Tibial nerve (tissue), 4 donors: ENCODE measurements at places on chromosomes 2 and 18. TPM values are rescaled to one million over a fixed set of nuclear protein-coding genes. Genes with fewer than 3 reads are reported as not detected.
A peak's percentile ranks its signal among the peaks of the same experiment; 100 is the strongest.

DNA sequence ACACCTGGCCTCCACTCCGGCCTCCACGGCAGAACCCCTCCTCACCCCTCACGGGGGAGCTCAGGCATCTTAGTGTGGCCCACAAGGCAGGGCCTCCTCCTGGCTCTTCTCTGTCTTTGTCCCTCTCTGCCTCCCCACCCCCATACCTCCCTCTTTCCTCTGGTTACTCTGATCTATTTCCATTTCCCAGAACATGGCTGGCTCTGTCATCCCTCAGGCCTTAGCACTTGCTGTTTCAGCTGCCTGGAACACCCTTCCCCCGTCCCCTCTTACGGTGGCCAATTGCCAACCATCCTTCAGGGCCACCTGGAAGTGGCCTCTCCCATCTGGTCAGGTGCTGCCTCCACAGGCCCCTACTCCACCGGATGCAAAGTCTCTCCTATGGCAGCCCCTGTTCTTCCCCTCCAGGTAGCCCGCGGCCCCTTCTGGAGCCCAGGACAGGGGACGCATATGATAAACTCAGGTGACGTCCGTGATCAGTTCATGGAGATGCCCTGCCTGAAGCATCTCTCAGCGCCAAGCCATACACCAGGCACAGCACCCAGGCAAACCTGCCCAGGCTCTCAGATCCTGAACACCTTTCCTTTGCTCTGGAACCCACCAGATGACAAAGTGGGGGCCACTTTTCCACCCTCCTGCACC, 3.6 kb upstream of the ECEL1 start:
- DNase-seq = no peak

DNA sequence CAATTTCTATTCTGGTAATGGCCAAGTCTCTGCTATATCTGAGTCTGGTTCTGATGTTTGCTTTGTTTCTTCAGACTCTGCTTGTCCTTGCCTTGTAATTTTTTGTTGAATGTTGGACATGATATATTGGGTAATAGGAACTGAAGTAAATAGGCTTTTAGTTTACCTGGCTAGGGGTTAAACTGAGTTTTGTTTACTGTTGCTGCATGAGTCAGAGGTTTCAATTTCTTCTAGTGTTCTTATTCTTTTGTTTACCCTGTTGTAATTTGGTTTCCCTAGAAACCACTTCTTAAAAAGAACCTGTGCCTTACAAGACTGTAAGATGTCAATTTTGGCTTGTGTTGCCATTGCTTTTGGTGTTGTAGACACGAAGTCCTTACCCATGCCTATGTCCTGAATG, 285.0 kb upstream of the KCNH7 start:
- no peak for DNase-seq

DNA sequence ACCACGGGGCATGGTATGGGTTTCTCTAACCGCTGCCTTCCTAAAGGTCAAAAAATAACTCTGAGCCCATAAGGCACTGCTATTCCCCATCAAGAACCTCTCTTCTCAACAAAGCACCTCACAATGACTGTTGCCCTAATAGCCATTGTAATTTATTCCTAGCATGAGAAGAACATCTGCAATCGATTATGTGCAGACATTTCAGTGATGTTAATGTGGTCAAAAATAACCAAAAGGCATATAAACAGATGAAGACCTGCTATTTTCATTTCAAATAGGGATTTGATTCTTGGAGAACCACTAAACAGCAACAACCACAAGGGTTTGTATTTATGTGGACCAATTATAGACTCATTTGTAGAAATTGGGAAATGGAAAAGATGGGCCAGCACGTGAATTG, 356.6 kb downstream of the FBXO15 start:
- no peak for DNase-seq

LONRF2 gene
- 10.5 TPM for total RNA-seq

CFAP210 gene
- not detected for total RNA-seq

DNA sequence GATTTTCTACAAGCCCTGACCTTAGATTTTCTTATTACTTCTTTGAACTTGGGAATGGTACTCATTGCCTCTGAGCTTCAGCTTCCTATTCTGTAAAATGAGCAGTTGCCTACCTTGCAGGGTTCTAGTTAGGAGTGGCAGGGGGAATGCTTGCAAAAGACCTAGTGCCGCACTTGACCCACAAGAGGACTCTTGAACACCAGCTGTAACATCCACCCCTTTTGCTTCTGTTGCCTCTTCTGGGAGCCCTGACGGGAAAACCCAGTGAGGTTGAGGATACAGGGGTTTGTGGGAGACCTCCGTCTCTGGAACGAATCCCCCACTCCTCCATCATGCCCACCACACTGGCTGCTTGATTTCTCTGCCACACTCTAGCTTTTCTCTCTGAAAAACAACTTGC, 27.1 kb upstream of the LBH start:
- no peak for DNase-seq

FNDC4 gene
- total RNA-seq = 10.6 TPM

GRCh38 chr2:64837925-64838641, 151.1 kb upstream of the SLC1A4 start:
- DNase-seq = no peak

DNA sequence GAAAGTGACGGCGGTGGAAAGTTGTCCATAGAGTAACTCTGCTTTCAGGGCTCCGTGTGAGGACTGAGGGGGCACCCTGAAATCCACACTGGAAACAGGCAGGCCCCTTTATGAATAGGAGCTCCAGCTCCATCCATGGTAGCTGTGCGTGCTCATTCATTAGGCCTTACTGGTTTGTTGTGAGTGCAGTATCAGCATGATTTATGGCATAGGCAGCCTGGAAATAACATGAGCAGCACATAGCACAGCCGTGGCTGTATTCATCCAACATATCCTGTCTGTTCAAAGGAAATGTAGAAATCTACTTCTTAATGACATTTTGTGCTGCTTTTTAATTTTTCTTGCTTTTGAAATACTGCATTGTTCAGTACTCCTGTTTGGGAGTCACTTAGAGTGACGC, 414.8 kb upstream of the RAB12 start:
- DNase-seq = no peak

IL1B gene
- total RNA-seq = 0.22 TPM

DNA sequence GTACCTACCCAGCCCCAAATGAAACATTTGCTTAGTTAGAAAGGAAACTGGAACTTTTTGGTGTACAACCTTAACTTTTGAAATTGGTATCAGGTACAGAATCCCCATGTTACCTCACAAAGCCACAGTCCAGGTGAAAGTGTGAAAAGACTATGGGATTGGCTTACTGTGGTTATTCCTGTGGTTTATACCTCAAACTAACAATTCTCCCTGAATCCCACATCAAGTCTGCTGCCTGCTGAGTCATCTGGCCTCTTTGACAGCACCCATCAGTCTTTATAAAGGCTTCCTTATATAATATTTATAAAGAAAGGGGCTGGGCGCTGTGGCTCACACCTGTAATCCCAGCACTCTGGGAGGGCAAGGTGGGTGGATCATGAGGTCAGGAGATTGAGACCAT, 164.6 kb downstream of the TMEM247 start:
- DNase-seq = no peak

GRCh38 chr2:675051-675450, 2.2 kb downstream of the TMEM18 start:
- DNase-seq = no peak

CYP26B1 gene
- total RNA-seq = 31.7 TPM

KIF1A gene
- total RNA-seq = 41.2 TPM

- DNase-seq = no peak
These were observed 23.1 kb downstream of the COL3A1 start for GRCh38 chr2:188997263-188997662.

GRCh38 chr2:233711312-233712008, 1.2 kb upstream of the UGT1A5 start:
- peak; percentile 60 for DNase-seq

CNGA3 gene
- 0.30 TPM for total RNA-seq

GRCh38 chr2:213279971-213280370, 4.3 kb upstream of the SPAG16 start:
- peak; percentile 21 for DNase-seq

GRCh38 chr18:48036226-48036625, 105.8 kb upstream of the SMAD2 start:
- no peak for DNase-seq

CHRNG gene
- not detected for total RNA-seq

MOCOS gene
- 6.9 TPM for total RNA-seq

SALL3 gene
- total RNA-seq = not detected

GRCh38 chr2:64362562-64363026, 91.4 kb upstream of the LGALSL start:
- no peak for DNase-seq

- DNase-seq = no peak
These were observed 338.0 kb upstream of the CNTNAP5 start for GRCh38 chr2:123687064-123687463.

SUMO1 gene
- 52.2 TPM for total RNA-seq

DNA sequence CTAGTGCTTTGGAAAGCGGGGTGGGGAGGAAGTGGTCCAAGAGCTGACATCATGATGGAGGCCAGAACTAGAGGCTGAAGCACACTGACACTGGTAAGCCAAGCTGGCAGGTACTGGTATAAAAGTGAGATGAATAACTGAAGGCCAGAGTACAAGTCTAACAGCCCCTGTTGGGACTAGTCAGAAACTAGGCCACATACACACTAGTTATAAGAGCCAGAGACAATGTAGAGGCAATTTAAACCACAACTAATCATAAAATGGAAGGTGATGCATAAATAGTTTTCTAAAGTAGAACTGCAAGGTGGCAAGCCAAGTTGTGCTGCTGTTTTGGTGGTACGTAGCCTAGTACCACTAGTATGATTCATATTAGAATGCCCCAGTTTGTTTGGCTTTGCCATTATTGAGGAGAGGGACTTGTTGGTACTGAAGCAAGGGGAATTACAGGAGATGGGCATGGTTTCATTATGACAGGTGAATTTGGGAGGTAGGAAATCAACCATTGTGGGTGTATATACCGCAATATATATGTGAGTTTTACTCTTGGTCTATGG, 57.6 kb downstream of the GDF7 start:
- DNase-seq = no peak

- DNase-seq = no peak
These were observed 3.0 kb downstream of the ARMC9 start for GRCh38 chr2:231201475-231201814.

DNA sequence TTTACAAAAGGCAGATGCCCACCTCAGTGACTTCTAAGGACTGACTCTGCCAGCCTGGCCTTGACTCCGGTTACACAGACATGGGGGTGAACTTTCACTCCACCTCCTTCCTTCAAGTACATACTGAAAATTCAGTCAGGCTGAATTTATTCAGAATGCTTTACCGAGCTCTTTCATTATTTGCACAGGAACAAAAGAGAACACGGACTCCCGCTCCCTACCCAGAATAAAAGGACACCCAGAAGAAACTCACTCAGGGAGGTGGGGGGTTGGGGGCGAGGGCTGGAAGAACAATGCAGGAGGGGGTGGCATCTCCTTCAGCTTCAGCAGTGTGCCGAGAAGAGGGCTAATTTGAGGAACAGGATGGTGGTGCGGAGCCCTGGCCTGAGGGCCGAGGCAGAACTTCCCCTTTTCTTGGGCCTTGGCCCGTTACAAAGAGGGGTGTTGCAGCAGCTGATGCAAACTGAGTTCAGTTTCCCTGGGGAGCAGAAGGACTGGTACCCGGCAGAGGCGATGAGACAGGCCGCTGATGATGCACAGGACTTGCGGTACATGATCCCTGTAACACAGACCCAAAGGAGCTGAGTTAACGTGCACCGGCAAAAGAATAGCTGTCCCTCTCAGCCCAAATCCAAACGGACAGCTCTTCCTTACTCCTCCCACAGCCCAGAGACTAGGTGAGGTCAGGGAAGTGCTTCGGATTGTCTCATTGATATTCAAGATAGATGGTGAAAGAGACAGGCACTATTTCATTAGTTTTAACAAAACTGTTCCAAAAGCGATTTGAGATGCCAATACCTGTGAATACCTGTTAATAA, 24.1 kb downstream of the LYPD1 start:
- DNase-seq = no peak

NXPH2 gene
- not detected for total RNA-seq

DNA sequence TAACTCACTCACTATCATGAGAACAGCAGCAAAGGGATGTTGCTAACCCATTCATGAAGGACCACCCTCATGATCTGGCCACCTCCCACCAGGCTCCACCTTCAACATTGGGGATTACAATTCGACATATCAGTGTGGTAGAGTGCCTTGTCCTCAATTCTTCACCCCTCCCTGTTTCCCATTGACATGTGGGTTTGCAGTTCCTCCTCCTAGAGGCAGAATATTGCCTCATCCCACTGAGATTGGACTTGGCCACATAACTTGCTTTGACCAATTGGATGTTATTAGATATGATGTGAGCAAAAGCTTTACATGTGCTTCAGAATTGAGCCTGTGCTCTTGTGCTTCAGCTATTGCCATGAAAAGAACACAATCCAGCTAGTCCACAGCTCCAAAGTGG, 217.0 kb upstream of the CXCR4 start:
- no peak for DNase-seq

ANKRD29 gene
- 13.0 TPM for total RNA-seq

CCL20 gene
- total RNA-seq = not detected

SRBD1 gene
- total RNA-seq = 16.3 TPM

DNA sequence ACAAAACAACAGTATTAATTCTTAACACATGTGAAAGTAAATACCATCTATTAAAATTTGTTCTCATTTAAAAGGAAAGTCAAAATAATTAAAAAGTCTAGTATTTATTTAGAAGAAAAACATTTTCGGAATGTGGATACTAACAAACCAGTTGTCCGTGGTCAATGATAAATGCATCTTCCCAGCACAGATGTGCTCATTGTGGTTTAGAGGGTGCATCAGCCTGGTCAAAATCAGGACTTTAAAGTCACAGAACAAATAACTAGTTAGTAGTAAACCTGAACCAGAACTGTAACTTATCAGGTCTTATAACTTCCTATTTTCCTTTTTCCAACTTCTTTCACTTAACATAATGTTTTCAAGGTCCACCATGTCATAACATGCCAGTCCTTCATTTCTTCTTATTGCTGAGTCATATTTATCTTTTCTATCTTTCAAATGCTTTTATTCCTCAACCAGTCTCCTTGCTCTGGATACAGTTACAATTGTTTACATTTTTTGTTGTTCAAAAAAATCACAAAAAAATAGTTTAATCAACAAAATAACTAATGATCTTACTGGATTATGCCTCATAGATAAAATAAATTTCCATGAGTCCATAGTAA, 55.8 kb downstream of the ID2 start:
- no peak for DNase-seq

DCC gene
- total RNA-seq = 1.2 TPM

DNA sequence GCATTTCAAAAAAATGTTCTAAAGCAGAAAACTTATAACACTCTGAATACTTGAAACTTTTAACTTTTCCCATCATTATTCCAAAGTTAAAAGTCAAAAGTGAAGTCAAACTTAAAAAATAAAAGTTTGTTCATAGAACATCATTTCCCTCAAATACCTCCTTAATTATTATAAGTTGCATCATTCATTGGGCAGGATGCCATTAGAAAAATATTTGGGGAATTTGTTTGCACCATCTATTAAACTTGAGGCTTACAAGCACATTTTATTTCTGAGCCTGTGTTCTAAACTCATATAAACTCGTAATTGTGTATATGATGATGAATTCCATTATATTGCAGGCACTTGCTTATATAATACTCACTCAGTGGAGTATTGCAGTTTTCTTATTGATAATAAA, 588.0 kb upstream of the NRXN1 start:
- DNase-seq = no peak

IL36RN gene
- not detected for total RNA-seq
